ENCODE measurements at places on chromosomes 5 and 9. TPM values are rescaled to one million over a fixed set of nuclear protein-coding genes. Genes with fewer than 3 reads are reported as not detected.
A peak's percentile ranks its signal among the peaks of the same experiment; 100 is the strongest.

Gene CEL
- total RNA-seq, result 2.2 TPM

Gene LECT2
- total RNA-seq, result not detected

Gene SLC22A4
- total RNA-seq, result 0.09 TPM

Gene C9orf50
- total RNA-seq, result not detected

Gene GRIN3A
- not detected for total RNA-seq

DNA sequence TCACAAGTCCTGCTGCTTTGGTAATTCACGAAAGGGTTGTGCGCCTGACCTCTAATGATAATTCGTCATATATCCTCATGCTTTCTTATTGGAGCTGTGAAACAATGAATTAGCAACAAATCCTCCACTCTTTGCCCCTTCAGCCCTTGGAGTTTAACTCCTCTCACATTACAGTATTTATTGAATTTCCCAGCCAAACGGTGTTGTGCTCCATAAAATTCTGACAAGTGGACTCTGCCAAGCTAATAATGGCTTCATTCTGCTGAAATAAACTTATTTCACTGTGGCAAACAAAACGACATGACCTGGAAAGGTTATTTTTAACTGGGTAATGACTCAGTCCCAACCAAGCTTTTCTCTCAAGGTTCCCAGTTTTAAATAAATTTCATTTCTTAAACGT is 984.4 kb upstream of the DMAC1 start:
- no peak for DNase-seq

DNA sequence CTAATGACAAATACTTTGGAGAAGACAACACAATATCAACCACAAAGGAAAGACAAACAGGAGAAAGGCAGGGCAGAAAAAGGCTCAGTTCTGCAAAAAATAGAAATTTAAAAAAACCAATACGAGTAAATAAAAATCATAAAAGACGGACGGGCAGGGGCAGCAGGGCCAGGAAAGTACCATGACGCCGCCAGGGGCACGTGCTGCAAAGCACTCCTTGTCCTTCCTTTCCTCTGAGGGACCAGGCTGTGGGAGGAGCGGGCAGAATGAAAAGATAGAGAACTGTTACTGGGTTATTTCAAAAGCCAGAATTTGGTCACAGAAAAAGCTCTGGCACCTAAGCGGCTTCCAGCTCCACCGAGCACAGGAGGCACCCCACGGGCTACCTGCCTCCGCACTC is 53.9 kb downstream of the HABP4 start:
- DNase-seq, result no peak

- peak; percentile 38 for DNase-seq
Observed at GRCh38 chr9:130845901-130846481, 10.9 kb downstream of the ABL1 start.

DNA sequence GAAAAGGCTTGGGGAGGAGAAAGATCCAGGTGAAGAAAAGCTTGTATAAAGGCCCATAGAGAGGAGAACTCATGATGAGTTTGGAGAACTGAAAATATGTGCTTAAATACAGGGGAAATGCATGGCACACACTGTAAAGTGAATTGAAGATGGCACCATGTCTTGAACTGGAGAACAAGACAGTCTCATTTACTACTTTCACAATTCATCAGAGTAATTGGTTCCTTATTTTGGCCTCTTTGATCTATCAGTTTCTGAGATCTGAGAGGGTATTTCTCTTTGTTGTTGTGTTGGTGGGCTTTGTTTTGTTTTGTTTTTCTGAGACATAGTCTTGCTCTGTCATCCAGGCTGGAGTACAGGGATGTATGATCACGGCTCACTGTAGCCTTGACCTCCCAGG is 98.2 kb downstream of the CEMIP2 start:
- DNase-seq, result no peak

GRCh38 chr5:159911349-159911748 is 4.9 kb upstream of the ADRA1B start:
- DNase-seq, result no peak

GRCh38 chr5:164377746-164378145 is 872.3 kb downstream of the MAT2B start:
- no peak for DNase-seq

DNA sequence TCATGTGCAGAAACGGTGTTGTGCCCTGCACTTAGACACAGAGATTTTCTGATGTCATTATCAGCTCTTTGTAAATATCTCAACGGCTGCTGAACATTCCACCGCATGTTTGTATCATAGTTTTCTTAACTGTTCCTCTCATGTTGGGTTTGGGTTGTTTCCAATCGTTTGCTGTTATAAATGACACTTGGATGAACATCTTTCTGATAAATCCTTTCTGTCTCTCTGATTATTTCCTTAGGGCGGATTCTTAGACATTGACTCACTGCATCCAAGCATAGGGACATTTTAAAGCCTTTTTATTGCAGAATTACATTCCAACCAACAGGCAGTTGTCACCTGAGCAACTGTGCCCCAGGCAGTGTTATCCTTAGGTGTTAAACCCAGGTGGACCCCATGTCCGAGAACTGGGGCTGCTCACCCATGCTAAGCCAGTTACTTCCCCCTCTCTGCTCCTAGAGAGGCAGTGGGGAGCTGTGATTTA is 28.5 kb downstream of the COL5A1 start:
- no peak for DNase-seq

- no peak for DNase-seq
Observed at GRCh38 chr9:125323615-125324014, 62.0 kb downstream of the GAPVD1 start.

DNA sequence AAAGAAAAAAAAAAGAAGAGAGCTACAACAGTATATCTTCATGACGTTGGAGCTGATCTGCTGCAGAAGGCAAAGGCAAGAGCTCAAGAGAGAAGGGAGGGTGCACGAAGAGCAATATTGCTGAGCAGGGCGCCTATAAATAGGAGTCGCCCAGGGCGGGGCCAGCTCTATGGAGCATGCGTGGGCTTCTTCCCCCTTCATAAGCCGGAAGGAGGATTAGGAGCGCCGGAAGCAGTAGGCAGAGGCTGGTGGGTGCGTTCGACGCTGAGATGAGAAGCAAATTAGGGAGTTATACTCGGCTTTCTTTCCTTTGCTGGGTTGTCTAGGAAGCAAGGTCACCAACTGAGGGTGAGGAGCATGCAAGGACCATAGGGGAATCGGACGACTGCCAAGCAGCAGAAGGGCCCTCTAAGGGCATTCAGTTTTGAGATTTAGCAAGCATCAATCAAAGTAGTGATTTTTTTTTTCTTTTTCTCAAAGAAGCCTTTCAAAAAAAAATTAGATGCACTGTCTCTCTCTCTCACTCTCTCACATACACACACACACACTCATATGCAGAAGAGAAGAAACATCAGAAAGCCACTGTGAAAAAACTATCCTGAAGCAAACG is 496.7 kb downstream of the ENC1 start:
- DNase-seq, result no peak

- peak; percentile 92 for DNase-seq
Observed at GRCh38 chr9:134944351-134944802, 26.7 kb upstream of the FCN1 start.

DNA sequence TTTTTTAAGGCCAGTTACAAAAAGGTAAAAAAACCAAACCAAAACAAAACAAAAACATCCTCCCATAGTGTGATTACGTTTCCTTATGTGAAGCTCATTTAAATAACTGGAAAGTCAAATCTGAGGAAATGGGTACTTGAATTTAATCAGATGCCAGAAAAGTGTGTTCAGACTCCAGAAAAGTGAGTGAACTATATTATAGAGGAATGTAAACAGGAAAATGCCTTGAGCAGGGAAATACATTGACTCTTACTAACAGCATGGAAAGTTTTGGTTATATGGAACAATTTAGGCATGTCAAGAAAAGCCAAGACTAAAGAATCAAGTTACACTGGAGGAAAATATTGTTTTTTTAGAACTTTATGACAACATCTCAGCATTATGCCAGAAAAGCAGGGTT is 37.8 kb upstream of the RNF20 start:
- DNase-seq, result no peak

DNA sequence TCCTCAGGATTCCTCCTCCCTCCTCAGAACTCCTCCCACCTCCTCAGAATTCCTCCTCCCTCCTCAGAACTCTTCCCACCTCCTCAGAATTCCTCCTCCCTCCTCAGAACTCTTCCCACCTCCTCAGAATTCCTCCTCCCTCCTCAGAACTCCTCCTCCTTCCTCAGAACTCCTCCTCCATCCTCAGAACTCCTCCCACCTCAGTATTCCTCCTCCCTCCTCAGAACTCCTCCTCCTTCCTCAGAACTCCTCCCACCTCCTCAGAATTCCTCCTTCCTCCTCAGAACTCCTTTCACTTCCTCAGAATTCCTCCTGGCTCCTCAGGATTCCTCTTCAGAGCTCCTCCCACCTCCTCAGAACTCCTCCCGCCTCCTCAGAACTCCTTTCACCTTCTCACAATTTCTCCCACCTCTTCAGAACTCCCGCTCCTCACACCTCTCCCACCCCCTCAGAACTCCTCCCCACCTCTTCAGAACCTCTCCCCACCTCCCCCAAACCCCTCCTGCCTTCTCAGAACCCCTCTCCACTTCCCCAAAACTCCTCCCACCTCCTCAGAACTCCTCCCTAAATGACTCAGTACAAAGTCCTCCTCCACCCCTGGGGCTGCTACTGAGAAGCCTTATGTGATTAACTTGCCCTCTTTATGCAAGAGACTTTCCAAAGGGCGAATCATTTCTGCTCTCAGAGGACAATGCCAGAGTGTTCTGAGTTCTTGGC is 23.2 kb downstream of the SLC46A2 start:
- peak; percentile 14 for DNase-seq

DNA sequence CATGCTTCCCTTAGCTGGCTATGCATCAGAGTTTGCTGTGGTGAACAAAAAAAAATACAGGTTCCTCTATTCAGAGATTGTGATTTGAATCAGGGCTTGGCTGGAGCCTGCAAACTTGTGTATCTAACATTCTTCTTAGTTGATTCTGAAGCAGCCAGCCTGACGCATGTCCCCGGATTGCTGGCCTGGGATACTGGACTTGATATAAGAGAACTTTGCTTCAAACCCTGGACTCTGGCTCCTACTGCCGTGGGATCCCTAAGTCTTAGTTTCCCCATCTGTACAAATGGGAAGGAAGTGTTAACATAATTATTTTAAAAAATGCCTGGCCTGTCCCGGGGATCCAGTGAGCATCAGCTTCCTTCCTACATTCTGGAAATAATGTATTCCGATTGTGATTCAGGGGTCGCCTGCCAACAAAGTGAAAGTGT is 292.8 kb downstream of the ARHGEF28 start:
- no peak for DNase-seq

DNA sequence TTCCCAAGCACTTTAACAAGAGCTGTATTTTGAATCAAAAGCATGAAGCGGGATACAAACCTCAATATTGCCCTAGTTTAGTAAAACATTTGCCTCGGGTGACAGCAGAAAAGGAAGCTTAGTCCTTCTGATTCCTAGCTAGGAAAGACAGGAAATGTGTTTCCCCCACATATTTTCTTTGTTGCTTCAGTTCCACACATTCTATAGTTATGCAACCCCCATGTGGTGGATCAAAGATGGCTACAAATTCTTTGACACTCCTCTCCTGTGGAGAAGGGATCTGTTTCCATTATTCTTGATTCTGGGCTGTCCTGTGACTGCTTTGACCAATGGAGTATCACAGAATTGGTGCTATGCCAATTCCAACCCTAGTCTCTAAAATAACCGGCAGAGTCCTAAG is 89.1 kb upstream of the SLC30A5 start:
- DNase-seq, result no peak

DNA sequence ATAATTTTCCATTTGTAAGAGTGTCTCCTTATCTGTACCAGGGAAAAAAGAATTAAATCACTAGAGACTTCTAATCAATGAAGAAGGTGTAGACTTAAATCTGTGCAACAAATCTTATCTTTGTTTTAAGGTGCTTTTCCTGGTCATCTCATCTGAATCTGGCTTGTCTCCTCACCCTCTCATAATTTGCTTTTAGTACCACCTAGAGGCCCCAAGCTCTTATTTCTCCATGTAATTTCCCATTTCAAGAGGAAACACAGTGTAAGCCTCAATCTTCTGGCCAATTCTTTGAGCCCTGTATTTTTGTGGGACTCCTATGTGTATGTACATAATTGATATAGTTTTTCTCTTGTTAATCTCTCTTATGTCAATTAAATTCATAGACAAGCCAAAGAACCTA is 1975.3 kb upstream of the CDH6 start:
- DNase-seq, result no peak
